ENCODE measurements at places on chromosomes 1 and 21.
A peak's percentile ranks its signal among the peaks of the same experiment; 100 is the strongest.

GRCh38 chr1:89637496-89637895 lies 4.6 kb downstream of the LRRC8C start:
- no peak for DNase-seq

DNA sequence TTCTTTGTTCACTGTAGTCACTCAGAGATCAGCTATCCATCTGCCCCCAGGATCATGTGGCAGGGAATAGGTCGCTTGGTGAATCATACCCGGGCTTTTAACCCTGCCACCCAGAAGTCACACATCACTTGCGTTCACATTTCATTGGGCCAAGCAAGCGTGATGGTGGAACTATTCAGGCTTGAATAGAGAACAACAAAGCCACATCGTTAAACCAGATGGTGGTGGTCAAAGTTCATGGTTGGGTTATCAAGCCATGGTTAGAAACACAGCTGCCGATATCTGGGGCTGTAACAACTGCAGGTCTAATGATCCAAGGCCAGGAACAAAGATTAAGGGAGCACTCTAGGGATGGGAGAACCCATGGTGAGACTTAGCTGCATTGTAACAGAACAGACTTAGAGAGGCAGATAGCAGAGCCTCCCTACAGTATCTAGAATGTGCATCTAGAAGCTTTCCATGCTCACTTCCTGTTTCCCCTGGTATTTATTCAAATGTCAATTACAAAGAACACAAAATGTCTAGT lies 40.0 kb upstream of the PTPRC start:
- DNase-seq = no peak

DNA sequence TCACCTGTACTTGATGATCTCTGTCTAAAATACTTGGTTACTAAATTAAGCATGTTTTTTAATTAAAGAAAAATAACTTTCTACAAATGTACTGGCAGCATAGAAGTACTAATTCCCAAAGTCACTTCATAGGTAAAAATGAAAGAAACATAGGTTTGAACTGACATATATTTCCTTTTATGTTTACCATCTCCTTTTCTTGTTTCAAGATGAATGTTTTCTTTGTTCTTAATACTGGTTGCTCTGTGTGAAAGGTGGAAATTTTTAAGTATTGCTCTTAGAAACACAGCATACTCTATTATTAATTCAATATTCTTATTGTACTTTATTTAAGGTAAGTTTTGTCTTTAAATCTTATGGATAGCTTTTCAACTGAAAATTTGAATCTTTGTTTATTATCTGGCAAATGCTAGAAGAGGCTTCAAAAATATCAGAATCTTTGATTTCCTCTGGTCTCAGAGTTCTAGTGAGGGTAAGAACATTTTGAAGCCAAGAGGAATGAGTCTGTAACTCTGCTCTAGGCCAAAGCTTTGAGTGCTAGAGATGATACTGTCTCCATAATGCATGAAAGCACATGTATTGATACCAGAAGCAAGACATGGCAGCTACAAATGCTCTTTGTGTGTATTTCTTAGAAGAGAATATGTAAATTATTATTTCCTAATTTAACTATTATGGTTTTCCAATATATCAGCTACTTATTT lies 18.2 kb downstream of the RRP15 start:
- no peak for DNase-seq

DNA sequence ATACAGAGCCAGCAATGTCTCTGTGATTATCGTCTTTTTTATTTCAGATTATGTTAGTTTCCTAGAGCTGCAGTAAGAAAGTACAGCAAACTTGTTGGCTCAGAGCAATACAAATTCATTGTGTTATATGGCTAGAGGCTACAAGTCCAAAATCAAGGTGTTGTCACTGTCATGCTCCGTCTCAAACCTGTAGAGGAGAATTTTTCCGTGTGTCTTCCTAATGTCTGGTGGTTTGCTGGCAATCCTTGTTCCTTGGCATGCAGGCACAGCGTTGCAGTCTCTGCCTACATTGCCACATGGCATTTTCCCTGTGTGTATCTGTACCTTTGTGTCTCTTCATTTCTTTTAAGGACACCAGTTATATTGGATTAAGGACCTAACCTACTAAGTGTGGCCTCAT lies 244.4 kb downstream of the LRRIQ3 start:
- no peak for DNase-seq

GRCh38 chr1:119279456-119280381 lies 88.9 kb upstream of the HAO2 start:
- no peak for DNase-seq

DNA sequence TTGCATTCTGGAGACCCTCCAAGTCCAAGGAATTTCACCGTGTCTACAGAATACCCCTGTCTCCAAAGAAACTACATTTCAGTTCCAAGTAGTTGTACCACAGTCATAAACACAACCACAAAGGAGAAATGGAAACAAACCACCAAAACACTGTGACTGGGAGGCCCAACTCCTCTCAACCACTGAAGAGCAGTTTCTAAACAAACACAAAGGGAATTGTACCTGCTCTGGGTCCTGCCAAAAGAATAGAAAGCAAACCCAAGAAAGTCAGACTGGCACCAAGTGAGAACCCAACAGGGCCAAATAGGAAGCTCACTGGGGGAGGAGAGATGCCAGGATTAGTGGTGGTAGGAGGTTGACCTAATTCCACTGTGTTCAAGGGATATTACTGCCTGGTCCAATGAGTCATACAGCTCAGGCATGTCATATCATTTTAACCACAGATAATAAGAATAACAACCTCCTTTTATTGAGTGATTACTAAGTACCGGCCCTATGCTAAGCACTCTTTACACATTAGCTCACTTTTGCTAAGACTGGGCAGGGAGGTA lies 123.9 kb upstream of the PPP2R5A start:
- no peak for DNase-seq

DNA sequence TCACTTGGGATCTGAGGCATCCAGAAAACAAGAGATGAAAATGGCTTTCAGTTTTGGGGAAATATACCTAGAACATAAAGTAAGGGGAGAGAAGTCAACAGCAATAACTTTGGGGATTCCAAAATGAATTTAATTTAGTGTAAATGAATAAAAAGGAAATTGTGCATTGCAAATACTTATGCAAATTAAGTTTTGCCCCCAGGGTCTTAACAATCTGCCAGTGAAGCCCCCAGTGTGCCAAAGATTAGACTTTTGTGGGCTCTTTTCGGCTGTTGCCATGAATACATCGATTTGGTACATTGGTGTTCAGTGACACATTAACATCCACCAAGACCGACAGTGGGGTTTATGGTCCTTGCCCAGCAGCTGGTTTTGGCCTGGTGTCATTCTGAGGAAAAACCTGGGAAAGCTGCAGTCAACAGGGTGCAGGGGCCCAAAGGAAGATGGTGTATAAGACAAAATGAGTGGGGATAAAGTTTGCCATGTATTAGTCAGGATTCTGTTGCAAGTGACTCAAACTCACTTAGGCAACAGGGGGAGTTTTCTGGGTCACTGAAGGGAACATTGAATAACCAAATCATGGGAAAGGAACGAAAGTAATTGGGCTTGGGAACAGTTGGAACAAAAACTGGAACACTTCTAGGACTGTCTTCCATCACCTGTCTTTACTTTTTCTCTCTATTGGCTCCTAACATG lies 30.2 kb upstream of the IGSF3 start:
- no peak for DNase-seq

GRCh38 chr1:182962554-182963115 lies 9.7 kb upstream of the SHCBP1L start:
- DNase-seq = no peak

- DNase-seq = no peak
These were observed 397.9 kb downstream of the HHAT start for GRCh38 chr1:210726621-210727020.

DNA sequence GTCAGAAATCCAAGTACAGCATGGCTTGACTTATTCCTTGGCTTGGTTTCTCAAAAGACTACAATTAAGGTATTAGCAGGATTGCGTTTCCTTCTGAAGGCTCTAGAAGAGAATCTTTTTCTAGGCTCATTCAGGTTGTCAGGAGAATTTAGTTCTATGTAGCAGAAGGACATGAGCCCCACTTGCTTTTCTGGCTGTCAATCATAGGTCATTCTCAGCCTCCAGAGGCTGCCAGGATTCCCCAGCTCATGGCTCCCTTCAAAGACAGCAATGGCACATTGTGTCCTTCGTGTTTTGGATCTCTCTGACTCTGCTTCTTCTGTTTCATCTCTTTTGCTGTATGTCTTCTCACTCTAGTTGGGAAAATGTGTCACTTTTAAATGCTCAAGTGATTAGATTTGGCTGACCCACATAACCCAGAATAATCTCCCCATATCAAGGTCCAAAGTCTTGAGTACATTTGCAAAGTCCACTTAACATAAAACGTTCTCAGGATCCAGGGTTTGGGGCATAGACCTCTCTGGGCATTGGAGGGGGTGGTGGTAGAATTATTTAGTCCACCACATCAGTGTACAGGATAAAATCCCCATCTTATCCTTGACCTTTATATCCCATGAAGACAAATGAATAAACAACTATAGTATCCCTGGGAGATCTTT lies 126.7 kb upstream of the BCL9 start:
- no peak for DNase-seq

- no peak for DNase-seq
These were observed 79.6 kb downstream of the SLC45A1 start for GRCh38 chr1:8397511-8397910.

DNA sequence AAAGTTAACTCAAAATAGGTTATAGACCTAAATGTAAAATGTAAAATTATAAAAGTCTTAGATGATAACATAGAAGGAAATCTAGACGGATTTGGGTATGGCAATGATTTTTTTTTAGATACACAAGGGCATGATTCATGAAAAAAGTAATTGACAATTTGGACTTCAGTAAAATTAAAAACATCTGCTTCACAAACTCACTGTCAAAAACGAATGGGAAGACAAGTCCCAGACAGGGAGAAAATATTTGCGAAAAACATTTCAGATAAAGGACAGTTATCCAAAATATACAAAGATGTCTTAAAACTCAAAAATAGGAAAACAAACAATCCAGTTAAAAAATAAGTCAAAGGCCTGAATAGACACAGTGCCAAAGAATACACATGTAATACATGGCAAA lies 9.7 kb upstream of the PTGS2 start:
- DNase-seq = no peak

- DNase-seq = no peak
These were observed 139.7 kb upstream of the C1orf87 start for GRCh38 chr1:60213253-60213652.

DNA sequence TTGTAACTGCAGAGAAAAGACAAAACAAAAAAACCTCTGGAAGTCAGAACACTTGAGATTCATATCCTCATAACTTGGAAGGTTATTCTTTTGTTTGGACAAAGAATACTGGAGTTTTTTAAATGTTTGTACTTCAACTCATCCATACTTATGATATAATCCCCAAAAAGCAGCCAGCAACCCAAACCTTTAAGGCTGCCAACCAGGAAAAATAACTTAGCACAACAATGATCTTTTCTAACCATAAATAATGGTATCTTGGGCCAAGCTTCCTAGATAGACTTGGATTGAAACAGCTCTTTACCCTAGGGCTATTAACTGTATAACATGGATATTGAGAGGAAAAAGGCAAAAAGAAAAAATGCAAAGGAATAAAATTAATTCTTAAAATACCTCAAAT lies 335.1 kb downstream of the LTN1 start:
- no peak for DNase-seq

DNA sequence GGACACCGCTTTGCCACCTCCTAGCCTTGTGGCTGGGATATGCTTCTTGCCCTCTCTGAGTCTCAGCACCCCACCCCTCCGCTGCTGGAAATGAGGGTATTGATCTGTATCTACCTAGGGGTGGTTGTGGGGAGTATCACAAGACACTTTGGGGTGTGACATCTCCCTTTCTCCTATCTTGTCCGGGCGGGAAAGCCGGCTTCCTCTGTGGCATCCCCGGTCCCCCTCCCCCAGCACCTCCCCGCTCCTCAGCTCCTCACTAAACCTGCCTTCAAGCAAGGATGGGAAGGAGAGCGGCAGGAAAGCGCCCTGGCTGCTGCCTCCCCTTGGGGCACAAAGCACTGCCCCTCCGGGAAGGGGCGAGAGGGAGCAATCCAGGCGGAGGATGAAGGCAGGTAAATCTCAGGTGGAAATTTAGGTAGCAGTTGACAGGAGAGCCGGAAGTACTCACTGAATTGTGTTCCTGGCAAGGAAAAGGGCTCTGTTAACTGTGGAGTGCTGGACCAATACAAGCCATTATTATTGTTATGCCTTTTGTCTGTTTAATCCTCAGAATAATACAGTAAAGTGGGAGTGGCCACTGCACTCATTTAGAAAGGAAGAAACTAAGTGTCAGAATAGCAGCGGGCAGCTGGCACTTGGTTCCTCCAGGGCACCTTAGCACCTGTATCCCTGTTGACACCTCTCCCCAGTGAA lies 49.0 kb upstream of the LRP8 start:
- no peak for DNase-seq

DNA sequence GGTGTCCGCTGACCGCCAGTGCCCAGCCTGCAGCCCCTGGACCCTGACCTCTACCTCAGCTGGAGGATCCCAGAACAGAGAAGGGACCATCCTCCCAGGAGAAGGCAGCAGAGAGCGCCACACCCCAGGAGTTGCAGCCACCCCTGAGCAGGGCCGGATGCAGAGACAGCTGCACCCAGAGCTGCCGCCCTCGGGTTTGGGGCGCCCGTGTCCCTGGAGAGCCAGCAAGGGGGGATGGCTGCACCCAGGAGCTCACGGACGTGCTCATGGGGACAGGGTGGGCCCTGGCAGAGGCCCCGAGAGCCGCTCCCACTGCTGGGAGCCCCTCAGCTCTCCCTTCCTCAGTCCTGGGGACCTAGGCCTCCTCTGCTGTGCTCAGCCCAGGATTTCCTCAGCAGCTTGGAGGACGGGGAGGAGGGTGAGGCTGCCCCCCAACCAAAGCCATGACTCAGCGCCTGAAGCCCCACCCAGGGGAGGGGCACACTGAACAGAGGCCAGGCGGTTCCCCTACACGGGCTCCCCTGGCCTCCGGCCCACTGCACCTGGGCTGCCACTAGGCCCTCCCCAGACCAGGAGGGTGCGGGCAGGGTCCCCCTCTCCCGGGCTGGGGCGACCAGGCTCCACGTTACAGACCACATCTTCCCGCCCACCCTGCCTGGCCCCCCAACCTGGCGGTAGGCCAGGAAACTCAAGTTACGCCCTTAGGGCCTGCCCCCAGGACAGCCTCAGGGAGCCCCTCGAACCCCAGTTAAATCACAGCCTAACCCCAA lies 2.2 kb downstream of the ACAP3 start:
- peak; percentile 78 for DNase-seq

GRCh38 chr1:174239541-174239940 lies 80.2 kb downstream of the RABGAP1L start:
- no peak for DNase-seq

DNA sequence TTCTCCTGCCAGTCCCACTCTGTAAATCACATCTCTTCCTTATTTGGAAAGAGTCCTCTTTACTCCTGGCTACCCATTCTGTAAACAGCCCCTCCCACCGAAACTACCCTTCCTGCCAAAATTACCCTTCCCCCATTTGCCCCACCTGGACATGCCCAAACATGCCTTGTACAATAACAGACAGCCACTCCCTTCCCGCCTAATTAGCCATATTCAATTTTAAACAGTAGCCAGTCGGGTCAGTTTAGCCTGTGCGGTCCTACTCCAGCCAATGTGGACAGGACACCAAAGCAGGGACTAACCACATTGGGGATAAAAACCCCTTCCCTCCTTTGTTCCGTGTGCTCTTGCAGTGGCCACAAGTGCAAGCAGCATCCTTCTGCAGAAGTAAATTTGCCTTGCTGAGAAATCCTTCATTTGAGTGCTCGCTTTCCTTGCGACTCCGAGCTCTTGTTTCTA lies 56.3 kb upstream of the MAP10 start:
- no peak for DNase-seq
